ENCODE measurements at places on chromosomes 5 and 9.

DNA sequence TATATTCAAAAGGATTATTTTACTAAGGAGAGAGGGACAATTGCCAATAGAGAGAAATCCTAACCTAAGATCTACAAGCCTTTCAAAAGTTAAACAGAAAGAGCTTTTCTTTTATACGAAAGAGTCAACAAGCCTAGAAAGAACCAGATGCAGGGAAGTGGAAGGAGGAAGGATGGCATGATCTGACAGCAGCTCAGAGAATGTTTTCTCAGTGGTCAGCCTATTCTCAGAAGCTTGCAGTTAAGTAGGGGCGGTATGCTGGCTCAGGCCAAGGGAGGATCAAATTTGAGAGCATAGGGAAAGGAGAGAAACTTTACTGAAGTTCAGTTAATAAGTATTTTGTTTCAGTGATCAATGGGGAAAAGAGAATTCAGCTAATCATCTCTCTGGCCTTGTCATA, 88.0 kb upstream of the FTMT start:
- DNase-seq = no peak

- DNase-seq = no peak
These were observed 27.2 kb downstream of the GCNT1 start for GRCh38 chr9:76486151-76486550.

DNA sequence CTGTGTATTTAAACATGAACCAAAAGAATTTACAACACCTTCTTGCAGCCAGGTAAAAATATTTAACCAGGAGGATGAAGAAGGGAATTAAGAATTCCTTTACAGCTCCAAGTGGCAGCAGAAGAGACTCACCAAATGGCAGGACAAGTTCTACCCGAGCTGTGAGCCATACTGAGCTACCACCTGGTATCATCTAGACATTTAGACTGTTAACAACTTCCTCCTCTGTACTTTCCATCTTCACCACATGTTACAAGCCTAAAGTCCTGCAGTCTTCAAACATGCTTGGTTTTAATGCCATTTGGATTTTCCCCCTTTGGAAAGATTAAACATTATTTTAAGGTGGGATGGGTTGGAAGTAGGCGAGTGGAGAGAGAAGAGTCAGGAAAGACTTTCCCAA, 190.2 kb downstream of the TRPM6 start:
- DNase-seq = no peak

DNA sequence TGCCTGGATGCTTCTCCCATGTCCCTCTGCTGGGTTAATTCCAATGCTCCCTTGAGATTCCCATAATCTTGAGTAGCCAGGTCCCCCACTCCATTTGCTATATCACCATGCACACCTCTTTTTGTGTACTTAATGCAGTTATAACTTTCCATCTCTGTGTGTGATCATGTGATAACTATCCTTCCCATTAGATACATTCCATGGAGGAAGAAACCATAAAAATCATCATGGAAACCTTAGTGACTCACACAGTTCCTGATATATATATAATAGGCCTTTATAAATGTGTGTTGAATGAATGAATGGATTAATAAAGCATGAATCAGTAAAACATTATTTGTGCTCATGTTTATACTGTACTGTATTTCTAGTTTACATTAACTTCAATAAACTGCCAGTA, 104.6 kb downstream of the PCSK5 start:
- DNase-seq = no peak

DNA sequence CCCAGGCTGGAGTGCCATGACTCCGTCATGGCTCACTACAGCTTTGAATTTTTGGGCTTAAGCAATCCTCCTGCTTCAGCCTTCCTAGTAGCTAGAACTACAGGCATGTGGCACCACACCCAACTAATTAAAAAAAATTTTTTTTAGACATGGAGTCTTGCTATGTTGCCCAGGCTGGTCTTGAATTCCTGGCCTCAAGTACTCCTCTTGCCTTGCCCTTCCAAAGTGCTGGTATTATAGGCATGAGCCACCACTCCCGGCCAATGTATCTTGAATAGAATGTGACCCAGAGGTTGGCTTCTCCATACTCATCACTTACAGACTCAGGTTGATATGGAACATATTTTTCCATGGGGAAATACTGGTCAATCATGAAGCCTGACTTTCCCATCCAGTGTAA, 51.2 kb upstream of the JAK2 start:
- no peak for DNase-seq
